ENCODE measurements at places on chromosomes 6 and 20.

DNA sequence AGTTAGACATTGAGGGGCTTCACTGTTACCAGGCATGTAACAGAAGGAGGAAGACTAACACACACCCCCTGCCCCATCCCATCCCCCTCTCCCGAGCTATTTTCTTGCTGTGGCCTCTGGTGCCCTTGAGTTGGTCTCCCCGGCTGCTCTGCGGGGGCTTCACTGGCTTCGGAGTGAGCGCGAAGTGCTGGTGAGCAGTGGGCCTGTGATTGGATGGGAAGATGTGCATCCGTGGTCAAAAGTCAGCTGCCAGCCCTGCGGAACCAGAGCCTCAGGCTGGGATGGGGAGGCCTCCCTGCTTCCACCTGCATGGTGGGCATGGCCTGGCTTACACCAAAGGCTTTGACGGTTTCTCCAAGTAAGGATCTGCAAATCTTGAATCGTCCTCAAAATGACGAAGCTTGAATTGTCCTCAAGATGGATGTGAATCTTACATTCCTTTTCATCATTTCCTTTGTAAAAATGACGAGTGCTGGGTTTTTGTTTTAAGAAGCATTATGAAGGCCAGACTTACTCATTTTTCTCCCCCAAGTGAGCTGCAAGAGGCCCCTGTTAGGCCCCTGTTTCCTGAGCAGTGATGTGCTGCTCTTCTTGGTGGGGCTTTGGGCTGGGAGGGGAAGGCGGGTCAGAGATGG is 23.7 kb downstream of the SPATA2 start:
- no peak for DNase-seq

- peak; percentile 6 for DNase-seq
Observed at GRCh38 chr20:63101781-63102720, 95.3 kb upstream of the BHLHE23 start.

DNA sequence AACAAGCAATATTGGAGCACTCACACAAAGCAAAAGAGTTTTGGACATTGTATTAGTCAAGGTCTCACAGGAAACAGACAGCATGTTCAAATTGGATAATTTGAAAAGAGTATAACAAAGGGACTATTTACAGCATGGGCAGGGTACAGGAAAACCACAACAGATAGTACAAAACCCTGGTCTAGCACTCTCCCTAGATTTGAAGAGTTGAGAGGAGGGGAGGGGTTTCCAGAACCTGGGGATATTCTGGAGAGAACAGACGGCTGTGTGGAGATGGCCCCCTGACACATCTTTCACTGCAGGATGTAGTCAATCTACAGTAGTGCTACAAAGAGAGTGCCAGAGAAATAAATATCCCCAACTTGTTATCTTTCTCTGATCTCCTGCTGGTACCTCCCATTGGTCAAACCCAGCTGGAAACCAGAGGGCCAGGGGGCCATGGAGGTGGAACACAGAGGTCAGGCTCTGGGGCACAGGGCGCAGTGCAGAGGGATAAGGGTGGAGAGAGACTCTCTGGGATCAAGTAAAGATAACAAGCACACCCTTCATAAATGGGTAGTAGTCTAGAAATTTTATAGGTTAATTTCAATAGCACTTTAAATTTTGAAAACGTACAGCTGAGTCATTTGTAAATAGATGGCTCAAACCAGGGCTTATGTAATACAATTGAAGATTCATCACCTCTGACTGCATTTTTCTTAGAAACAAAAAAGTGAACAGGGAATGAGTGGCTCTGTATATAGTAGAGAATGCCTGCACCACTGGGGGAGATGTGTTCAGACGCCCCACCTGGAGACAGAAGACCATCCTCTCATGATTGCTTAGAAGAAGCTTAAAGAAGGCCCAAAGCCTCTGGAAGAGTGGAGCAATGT is 25.7 kb downstream of the RCAN2 start:
- DNase-seq, result no peak

DNA sequence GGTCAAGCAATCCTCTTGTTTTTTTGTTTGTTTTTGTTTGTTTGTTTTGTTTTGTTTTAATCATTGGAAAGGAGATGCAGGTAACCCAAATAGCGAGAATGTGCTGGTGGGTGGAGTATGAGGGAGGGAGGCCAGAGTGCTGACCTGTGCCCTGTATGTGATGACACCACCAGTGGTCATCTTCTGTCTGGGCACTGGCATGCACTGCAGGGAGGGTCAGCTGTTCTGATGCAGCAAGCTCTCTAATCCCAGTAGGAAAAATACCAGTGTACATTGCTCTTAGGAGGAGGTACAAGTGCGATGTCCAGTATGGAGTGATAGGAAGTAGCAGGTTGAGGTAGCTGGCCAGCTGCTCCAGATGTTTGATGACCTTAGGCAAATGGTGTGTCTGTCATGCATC is 2.9 kb upstream of the CST1 start:
- DNase-seq, result no peak

GRCh38 chr20:50547964-50548363 is 37.8 kb downstream of the PTPN1 start:
- DNase-seq, result no peak

- DNase-seq, result no peak
Observed at GRCh38 chr20:56952258-56953047, 314.0 kb downstream of the BMP7 start.

- no peak for DNase-seq
Observed at GRCh38 chr20:44467289-44467883, 8.3 kb upstream of the TTPAL start.

DNA sequence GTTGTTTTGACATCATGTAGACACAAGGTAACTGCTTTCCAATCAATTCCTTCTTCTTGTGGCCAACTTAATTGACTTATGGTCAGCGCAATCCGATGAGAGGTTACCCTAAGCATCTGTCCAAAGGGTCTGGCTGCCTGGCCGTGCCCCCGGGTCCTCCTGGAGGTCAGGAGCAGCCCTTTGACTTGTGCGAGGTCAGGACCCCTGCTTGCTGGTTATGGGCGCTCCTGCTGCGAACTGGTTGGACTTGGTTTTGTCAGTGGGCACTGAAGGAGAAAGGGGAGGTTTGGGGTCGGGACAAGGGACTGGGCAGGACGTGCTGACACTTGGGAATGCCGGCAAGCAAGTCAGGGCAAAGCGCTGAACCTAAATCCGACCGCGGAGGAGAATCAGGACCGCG is 215.6 kb downstream of the QKI start:
- DNase-seq, result no peak

DNA sequence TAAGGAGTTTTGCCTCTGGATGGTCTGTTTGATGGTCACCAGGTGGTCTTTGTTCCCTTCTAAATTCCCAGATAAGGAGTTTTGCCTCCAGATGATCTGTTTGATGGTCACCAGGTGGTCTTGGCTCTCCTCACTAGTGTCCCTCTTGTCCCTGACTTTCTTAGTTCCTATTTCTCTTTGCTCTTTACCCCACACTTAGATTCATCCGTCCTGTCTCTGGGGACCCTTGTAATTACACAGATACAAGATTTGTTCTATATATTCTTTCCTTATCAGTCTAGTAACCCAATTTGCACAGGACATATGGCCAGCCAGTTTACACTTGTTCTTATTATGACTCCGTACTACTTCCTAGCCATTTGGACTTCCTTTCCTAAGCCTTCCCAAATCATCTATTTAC is 84.0 kb upstream of the B3GAT2 start:
- DNase-seq, result no peak

GRCh38 chr6:125791151-125791819 is 525 bp downstream of the NCOA7 start:
- no peak for DNase-seq

Data from fibroblast of skin of left biceps (primary cell).